Renal cortex interstitium (tissue), 15 donors: ENCODE measurements at places on chromosomes 5 and 9. TPM values are rescaled to one million over a fixed set of nuclear protein-coding genes. Genes with fewer than 3 reads are reported as not detected.

- DNase-seq, result peak; percentile 54
Measured at GRCh38 chr5:115816226-115817081, at the start of gene CDO1. CDO1 (minus strand) TSS chr5:115816659; CDS start chr5:115816397, 262 bp downstream.

DNA sequence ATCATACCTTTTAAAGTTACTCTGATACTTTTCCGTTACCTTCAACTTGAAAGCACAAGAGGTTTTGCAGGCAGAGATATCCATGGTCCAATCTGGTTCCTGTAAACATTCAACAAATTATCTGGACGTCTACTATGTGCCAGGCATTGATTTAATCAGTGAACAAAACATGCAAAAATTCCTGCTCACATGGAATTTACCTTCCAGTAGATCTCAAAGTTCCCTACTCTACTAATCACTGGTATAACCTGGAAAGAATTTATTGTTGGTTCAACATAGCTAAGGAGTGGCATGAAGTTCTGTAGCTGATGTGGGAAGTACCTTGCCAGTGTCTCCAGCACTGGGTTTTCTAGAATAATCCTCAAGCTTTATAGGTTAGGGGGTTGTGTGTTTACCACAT, 9.8 kb downstream of the OCLN start:
- DNase-seq, result no peak

DNA sequence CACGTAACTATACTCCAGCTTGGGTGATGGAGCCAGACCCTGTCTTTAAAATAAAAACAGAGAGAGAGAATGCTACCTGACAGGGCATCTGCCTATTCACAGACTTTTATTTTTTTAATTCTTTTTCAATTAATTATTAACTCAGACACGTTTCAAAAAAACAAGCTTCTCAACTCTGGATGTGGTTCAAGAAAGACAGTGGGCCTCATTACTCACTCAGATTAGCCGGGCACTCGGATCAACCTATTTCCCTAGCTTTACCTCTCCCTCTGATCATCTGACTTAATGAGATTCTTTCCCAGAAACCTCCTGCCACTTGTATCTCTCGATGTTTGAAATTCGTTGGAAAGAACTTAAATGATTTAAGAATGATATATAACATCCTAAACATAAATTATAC, 134.1 kb downstream of the TRPM6 start:
- DNase-seq, result no peak

DNA sequence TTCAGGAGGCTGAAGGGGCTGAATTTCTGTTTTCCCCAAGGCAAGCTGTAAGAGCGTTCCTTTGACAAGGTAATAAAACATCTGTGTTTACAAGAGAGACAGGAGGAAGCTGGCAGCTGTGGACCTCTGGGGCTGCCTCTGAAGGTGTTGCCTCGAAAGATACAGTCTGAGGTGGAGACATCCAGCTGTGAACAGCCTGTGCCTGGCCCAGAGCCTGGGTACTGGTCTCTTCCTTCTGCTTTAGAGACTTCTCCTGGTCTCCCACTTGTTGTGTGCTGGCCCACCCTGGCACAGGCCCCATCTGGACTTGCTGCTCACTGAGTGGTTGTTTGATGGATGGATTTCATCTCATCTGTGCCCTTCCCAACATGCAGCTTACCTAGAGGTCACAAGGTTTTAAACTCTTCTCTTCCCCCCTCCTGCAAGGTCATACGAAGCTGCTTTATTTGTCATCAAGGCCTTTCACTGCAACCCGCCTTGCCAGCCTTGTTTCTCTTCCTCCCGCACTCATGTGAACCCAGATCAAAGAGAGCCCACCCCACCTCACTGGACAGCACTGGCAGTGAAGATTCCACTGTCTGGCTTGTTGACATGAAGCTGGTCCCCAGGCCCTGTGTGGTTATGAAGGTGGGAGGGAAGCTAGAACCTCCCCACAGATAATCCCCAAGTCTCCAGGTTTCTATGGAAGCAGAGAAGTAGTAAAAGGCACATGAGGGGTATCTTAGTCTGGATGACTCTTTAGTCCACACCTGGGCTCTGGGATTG, 35.0 kb upstream of the ALDH1B1 start:
- no peak for DNase-seq

- no peak for DNase-seq
Measured at GRCh38 chr5:141757402-141757801, 75.4 kb upstream of the ARAP3 start.

GRCh38 chr9:27430750-27431535, 93.1 kb upstream of the IFNK start:
- no peak for DNase-seq

The NTNG2 gene
- polyA plus RNA-seq, result 0.40 TPM

DNA sequence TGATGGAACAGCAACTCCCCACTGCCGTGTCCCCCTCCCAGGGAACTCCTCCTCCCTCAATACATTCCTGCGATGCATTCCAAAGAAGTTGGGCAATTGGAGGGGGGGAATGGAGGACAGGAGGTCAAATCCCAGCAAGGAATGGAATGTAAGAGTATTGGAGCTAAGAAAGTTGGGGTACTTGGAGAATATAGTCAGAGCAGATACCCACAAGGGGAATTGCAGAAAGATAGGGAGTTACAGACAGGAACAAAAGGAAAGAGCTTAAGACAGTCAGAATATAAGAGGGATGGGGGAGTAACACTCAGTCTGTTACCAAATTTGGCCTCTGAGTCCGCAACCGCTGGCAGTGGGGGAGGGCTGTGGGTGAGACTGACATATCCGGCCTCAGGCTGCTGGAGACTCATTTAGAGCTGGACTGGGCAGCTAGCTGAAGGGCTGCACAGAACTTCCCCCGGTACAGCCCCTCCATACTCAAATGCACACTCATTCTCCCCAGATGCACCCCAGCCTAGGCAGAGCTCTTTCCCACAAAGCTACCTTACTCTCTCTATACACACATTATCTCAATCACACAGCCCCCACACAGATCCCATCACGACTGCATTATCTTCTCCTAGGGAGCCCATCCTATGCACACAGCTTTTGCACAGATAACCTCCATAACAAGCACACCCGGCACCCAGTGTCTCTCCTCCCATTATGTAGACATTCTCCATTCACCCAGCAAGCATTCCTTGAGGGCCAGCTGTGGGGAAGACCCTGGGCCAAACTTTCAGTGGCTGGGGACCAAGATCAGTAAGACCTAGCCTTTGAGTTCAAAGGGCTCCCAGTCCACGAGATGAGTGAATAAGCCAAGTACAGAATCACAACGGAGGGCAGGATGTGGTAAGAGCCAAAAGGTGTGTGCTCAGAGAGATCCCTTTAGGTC, 3.7 kb downstream of the TLN1 start:
- DNase-seq, result peak; percentile 58

- DNase-seq, result no peak
Measured at GRCh38 chr5:134911285-134912206, 6.6 kb downstream of the PCBD2 start.

The DOK3 gene
- 5.8 TPM for polyA plus RNA-seq

GRCh38 chr5:180910735-180911134, 11.8 kb downstream of the BTNL8 start:
- peak; percentile 11 for DNase-seq

GRCh38 chr9:87551772-87552217, 54.1 kb downstream of the DAPK1 start:
- DNase-seq, result no peak

GRCh38 chr9:31520301-31521085, 864.0 kb upstream of the ACO1 start:
- DNase-seq, result no peak

The PAEP gene
- polyA plus RNA-seq, result 0.22 TPM

The COX7C gene
- polyA plus RNA-seq, result 1,072 TPM

The ADCY2 gene
- 6.3 TPM for polyA plus RNA-seq

The DBH gene
- 0.95 TPM for polyA plus RNA-seq

The TPPP gene
- polyA plus RNA-seq, result 3.5 TPM

DNA sequence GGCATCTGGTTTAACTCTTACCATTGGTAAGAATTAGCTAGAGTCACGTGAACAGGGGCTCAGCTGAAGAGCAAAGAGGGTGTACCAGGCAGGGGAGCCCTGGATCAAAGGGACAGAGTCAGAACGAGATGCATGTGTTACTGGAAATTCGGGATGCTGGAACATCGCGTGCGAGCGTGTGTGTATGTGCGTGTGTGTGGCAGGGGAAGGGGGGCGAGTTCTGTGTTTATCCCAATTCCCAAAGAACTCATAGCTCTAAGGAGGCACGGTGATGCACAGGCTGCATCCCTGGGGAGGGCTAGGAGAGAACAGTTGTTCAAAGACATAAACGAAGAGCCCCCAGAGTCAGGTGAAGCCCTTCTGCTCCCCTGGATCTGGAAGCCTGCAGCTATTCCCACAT, 353.3 kb downstream of the GADD45G start:
- DNase-seq, result no peak

The MYO10 gene
- 45.7 TPM for polyA plus RNA-seq

- no peak for DNase-seq
Measured at GRCh38 chr5:38373743-38374142, 115.4 kb downstream of the EGFLAM start.

The CER1 gene
- 2.3 TPM for polyA plus RNA-seq

GRCh38 chr5:154943527-154943926, 2.7 kb downstream of the MRPL22 start:
- no peak for DNase-seq

GRCh38 chr9:31736581-31737179, 647.8 kb upstream of the ACO1 start:
- no peak for DNase-seq
